ENCODE measurements at places on chromosomes 5 and 9.

DNA sequence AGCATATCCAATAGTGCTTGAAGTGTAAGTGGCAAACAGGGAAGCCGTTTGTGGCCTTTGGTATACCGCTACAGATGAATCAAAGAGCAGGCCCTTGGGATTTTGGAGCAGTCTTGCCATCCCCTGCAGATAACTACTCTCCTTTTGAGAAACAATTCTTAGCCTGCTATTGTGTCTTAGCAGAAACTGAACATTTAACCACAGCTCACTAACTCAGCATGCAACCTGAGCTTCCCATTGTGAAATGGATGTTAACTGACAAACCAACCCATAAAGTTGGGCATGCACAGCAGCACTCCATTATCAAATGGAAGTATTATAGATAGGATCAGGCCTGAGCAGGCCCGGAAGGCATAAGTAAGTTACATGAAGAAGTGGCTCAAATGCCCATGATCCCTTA is 315.3 kb upstream of the PTGER4 start:
- no peak for DNase-seq

- DNase-seq, result no peak
Observed at GRCh38 chr5:177228751-177229150, 74.8 kb downstream of the RAB24 start.

DNA sequence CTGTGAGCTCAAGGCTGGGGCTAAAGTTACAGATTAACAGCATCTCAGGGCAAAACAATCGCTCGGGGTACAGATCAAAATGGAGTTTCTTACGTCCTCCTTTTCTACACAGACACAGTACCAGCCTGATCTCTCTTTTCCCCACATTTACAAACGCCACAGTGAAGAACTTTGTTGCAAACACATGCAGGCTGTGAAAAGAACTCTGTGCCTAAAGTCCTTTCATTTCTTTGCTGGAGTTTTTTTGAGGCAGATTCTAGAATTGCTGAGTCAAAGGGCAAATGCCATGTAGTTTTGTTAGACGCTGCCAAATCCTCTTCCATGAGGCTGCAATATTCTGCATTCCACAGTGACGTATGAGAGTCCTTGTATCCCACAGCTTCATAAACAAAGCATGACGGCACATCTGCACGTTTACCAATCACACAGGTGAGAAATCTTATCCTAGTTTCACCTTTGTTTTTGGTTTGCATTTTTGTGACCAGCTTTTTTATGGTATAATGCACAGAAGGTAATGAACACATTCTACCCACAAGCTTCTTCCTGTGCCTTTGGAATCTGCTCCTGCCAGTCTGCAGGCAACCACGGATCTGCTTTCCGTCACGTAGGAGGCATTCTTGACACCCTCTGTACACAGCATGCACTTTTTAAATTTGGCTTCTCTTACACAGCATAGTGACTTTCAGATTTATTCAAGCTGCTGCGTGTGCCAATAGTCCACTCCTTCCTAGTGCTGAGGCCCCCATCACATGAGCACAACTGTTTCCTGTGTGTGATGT is 44.6 kb upstream of the LPCAT1 start:
- no peak for DNase-seq

DNA sequence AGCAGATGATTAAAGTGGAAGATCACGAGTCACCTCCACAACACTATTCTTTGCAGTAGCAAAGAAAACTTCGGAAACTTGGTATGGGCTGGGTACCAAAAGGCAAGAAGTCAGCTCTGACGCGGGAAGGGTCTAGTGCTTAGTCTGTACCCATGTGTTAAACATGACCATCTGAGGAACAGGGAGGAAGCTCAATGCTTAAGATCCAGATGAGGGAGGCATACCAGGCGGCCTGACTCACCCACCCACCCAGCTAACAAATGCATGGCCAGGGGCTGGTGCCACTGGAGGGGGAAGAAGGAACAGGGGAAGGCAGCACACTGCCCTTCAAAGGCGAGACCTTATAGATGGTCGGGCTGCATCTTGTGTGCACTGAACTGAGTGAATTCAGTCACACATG is 41.8 kb downstream of the CAMSAP1 start:
- no peak for DNase-seq
